T-helper 17 cell (primary cell): ENCODE measurements at places on chromosomes 7 and 10. TPM values are rescaled to one million over a fixed set of nuclear protein-coding genes. Genes with fewer than 3 reads are reported as not detected.

Gene GIMAP2
- 53.7 TPM for total RNA-seq

Gene KLF14
- not detected for total RNA-seq

Gene WNT8B
- not detected for total RNA-seq

Gene ACSM6
- total RNA-seq: not detected

Gene RNF148
- not detected for total RNA-seq

Gene CALHM3
- not detected for total RNA-seq

Gene MKI67
- 1.8 TPM for total RNA-seq

Gene ANKRD1
- not detected for total RNA-seq

- no peak for DNase-seq
Observed at GRCh38 chr10:89373916-89374711, 3.7 kb upstream of the IFIT1B start.

- DNase-seq: no peak
Observed at GRCh38 chr10:6563731-6564130, 16.3 kb downstream of the PRKCQ start.

DNA sequence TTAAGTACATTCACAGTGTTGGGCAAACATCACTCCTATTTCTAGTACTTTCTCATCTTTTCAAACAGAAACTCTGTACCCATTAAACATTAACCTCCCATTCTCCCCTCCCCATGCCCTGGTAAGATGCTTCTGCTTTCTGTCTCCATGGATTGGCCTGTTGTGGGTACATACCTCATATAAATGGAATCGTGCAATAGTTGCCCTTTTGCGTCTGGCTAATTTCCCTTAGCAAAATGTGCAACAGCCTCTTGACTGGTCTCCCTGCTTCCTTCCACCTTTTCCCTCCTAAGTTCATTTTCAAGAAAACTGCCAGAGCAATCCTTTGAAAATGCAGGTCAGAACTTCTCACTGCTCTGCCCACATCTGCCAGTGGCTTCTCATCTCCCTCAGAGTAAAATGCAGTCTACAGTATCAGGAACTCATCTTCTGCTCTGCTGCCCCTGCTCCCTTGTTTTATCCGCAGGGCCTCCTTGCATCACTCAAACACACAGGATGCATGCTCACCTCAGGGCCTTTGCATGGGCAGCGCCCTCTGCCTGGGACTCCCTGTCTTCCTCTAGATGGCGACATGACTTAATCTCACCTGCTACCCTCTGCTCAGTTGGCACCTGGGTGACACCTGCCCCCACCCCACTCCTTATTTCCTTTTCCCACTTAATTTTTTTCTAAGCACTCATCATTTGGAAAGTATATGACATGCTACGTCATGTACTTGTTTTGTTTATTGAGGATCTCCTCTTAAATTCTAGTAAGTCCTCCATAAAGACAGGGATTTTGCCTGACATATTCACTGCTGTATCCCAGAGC lies 44.3 kb upstream of the ECHDC3 start:
- DNase-seq: no peak

DNA sequence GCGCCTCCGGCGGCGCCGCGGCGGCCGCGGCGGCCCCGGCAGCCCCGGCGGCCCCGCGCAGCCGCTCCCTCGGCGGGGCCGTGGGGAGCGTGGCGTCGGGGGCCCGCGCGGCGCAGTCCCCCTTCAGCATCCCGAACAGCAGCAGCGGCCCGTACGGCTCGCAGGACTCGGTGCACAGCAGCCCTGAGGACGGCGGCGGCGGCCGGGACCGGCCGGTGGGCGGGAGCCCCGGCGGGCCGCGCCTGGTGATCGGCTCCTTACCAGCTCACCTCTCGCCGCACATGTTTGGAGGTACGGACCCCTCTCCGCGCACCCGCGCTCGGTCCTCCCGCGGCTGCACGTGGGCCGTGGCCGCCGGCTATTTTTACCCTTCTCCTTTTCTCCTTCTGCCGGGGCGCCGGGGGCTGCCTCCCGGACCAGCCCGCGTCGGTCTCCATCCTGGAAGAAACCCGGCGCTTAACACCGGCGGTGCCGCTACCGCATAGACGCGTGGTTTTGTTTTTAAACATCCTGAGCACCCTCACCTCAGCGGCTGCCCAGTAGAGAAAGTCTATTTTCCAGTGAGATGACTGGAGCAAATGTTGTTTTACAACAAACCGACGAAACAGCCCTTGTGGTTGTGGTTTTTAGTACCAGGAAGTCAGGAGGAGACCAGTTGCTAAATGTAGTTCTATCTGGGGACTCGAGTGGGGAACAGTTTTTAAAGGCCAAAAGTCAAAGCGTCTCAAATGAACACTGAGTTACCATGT lies 1.3 kb downstream of the ZNRF2 start:
- DNase-seq: peak; percentile 26

DNA sequence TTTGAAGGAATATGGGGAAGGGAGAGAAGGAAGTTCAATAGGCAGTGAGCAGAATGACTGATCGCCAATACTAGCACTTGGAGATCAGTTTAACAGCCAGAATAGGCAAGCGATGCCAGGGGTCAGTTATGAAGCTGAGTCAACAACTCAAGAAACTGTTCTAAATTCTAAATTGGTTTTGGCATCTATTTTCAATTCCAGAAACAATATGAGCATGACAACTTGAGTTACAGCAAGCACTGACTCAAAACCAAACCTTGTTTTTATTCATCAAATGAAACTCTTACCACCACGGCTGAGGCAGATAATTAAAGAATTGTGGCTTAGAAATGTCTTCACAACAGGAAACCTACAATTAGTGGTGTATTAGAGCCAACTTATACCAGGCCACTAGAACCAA lies 180.5 kb upstream of the ASAH2 start:
- DNase-seq: no peak

DNA sequence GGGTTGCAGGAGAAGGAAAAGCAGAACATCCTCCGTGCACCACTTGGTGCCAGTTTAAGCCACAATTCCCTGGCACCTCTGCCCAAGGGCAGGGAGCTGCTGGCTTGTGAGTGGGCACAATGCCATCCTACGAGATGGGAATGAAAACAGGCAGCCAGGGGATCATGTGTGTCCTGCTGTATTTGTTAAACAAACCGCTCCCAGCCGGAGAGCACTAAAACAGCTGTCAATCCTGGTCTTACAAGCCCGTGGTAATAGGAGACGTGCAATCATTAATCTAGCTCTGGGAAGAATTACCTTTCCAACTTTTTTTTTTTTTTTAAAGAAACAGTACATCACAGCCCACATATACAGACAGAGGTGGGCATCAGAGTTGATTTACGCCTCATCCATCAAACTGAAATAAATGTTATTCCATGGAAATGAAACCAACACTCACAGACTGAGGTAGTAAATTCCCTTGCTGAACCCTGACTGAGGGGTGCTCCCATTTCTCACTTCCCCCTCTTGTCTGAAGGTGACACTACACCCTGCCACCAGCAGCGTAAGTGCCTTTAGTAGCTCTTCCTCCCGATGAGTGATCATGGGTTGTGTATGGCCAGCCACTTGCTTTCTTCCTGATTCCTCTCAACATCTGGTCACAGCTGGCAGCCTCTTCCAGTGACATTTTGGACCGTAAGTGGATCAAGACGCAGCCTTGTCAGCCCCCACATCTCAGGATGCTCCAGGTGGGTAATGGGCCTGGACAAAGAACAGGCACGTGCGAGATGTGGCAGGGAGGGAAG lies 143.8 kb downstream of the TEX36 start:
- no peak for DNase-seq

GRCh38 chr7:44184206-44184872 lies 4.9 kb downstream of the GCK start:
- DNase-seq: no peak

DNA sequence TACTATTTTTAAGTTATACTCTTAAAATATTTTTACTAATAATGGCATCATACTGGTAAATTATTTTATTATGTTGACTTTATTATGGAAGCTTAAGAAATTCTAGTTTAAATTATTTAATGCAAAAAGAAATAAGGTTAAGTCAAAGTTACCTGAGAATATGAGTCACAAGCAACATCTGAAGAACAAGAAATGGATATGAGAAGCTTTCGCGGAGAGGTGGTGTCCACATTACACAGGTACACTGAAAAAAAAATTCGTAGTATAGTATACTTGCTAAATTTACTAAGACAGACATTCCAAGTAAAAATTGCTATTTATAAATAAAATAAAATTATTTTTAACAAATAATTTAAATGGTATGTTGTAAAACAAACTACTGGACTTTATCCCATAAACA lies 143.8 kb downstream of the AVL9 start:
- DNase-seq: no peak

DNA sequence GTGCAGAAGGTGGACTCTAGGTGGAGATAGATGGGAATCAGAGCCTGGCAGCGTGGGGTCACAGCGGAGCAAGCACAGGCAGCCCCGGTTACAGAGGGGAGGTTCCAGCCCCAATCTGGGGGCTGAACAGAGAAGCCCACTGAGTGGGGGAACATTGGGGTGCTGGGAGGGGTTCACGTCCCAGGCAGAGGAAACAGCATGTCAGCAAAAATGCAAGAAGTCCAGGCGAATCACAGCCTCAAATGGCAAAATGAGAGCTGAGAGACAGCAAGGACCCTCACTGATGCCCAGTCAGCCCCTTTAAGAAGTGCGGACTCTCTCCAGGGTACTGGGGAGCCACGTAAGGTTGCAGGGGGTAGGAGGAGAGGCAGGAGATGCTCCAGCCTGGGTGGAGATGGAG lies 62.0 kb downstream of the ELFN1 start:
- DNase-seq: no peak

- DNase-seq: peak; percentile 14
Observed at GRCh38 chr10:24519950-24520349, 203.7 kb downstream of the ARHGAP21 start.

- DNase-seq: no peak
Observed at GRCh38 chr7:103447073-103447960, 1.3 kb upstream of the SLC26A5 start.

GRCh38 chr10:127150136-127150535 lies 46.3 kb downstream of the INSYN2A start:
- no peak for DNase-seq

DNA sequence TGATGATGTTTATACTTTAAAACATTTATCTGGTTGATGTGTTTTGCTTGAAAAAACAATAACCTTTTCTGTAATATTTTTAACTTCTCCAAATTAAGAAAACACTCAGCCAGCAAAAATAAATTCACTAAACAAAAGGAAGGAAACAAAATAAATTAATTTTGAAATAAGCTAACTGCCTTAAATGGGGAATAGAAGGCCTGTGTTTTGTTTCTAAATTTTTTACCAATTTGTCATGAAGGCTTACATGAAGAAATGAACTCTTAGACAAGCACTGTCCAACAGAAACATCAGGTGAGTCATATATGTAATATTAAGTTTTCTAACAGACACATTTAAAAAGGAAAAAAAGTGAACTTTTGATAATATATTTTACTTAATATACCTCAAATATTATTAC lies 68.5 kb downstream of the LRRN3 start:
- no peak for DNase-seq

DNA sequence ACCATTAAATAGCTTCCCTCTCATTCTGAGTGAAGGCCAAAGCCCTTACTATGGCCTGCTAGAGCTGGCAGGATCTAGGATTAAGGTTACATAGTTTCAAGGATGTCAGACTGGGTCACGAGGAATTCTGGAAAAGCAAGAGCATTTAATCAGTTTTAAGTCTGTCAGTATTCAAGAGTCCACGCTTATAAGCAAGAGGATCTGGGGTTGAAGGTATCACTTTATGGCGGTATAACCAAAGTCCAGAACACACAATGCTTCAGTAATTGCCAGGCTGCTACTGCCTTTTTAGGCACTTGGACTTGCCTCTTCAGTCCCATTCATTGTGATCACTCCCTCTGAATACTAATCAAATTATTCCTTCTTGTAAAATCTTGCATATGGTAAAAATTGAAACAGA lies 101.0 kb downstream of the HBP1 start:
- no peak for DNase-seq

DNA sequence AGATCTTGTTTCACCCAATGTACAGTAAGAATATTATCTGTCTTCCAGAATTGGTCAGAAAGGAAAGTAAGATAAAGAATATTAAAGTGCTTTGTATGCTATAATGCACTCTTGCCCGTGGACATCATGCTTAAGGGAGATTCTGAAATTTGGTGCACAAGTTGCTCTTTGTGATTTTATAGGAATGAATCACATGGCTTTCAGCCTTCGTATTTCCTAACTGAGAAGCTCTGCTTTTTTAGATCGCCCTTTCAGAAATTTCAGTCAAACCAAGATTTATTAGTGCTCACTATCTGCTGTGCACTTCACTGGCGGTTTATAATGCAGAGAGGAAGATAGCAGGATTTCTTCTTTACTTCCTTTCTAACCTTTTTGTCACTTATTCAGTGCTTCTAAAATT lies 1248.5 kb upstream of the LRRN3 start:
- DNase-seq: no peak

DNA sequence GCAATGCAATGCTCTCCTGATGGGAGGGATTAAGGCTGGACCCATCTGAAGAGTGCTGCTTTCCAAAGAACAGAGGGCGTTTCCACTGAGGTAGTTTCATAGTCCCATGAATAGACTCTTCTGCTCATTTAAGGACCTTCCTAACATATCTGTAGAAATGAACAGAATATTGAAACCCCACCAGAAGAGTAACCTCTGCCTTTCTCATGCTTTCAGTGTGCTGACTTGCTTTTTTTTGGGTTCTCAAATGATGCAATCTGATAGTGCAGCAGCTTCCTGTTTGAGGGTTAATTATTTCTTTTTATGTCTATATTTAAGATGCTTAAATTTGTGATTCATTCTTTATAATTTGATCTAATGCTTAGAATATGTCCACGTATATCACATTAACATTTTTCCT lies 82.2 kb downstream of the GATA3 start:
- no peak for DNase-seq

DNA sequence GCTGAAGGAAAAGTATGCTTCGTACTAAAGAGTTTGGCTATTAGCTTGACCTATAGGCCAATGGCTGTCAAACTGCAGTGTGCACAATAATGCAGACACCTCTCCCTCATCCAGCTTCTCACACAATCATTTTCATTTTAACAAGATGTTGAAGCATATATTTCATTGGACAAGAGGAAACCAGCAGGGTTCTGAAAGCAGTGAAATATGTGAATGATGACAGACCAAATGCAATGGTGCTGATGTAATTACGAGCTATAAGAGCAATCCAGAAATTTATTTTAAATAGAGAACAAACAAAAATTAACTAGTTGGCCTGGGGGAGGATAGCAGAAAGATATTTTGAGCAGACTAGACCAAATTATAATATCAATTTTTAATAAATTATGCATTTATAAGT lies 331.5 kb upstream of the AKR1E2 start:
- DNase-seq: no peak

- peak; percentile 3 for DNase-seq
Observed at GRCh38 chr7:151139071-151139790, 28.3 kb downstream of the GBX1 start.

DNA sequence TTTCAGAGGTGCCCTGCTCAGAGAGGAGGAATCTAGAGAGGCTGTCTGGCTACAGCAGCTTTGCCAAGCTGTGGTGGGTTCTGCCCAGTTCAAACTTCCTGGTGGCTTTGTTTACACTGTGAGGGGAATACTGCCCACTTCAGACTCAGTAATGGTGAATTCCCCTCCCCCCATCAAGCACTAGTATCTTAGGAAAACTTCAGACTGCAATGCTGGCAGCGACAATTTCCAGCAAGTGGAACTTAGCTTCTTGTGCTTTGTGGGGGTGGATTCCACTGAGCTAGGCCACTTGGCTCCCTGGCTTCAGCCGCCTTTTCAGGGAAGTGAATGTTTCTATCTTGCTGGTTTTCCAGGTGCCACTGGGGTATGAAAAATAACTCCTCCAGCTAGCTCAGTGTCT lies 42.8 kb downstream of the CYP2C8 start:
- no peak for DNase-seq
